T-helper 9 cell (primary cell): ENCODE measurements at places on chromosomes 4 and X.
A peak's percentile ranks its signal among the peaks of the same experiment; 100 is the strongest.

DNA sequence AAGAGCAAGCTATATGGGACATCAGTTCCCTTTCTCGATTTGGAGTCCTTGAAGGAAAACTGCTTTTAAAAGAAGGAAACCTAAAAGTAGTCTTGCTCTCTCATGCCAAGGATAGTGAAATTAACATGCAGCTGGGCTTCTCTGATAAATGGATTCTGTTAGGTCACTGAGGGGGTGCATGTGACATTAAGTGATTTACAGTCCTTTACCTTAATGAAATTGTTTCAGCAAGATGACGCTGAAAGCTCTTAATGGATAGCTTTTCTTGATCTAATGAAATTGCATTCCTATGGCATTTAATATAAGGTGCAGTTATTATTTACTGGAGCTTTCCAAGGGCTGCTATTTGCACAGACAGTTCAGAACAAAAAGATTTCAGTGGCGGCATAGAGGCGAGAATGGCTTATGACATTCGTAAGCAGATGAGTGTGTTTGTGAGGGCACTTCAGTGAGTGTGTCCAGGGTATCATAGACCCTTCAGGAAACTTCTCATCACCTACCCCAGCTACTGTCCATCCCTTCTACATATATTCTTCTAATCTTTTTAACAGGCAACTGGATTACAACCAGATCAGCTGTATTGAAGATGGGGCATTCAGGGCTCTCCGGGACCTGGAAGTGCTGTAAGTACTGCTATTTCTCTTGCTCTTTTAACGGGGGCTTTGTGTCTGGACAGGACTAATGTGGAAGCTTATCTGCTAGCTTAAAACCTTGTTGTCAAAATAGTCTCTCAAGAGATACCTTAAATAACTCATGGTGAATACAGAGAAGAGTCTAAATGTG, 219.9 kb upstream of the PACRGL start:
- no peak for DNase-seq

GRCh38 chr4:112523764-112524505, 8.0 kb upstream of the NEUROG2 start:
- DNase-seq = peak; percentile 70

DNA sequence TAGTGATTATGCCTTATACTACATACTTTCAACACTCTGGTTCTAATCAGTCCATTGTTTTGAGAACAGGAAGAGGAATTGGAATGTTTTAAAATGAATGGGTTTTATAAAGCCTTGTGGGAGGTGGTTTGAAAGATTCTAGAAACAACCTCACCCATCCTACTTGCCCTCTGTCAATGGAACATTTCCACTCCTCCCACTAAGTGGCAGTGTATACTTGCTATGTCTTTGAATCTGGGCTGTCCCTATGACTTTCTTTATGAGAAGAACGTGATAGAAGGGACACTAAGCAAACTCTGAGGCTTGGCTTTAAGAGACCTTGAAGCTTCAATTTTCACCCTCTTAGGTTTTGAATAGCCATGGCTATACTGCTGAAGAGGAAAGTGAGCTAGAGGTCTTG, 611.2 kb downstream of the PPP4R3C start:
- no peak for DNase-seq

- DNase-seq = no peak
These were observed 117.1 kb downstream of the FAM53A start for GRCh38 chr4:1566838-1567518.

DNA sequence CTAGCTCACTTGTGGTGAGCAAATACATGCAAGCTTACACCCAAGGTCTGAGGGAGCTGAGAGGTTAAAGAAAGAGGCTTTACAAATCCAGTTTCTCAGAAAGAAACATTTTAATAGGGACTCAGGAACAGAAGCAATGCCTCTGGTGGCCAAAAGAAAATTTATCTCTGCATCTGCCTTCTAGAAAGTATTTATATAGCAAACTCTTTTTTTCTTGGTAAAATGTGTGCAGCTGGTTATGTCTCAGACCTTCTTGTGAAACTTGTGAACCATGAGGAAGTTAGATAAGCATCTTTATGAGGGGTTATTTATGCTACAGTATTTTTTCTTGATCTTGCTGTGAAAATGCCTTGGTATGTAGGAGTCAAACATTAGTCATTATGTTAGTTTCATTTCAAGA, 48.5 kb upstream of the CYSLTR1 start:
- DNase-seq = no peak

DNA sequence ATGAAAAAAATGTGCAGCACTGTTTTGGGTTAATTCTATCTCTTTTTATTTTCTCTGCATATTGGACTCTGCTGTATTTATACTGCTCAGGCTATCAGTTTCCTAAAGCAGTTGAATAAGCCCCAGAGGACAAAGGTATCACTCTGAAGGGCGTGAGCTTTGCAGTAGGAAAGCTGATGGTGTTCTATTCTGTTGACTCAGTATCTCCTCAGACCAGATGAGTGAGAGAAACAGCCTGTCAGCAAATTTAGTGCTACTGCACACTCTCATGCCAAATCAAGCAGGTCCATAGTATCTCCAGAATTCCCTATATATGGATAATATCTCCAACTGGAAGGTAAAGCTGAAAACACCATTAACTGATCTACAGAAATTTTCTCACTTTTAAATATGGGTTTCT, 132.3 kb upstream of the UGT8 start:
- no peak for DNase-seq

DNA sequence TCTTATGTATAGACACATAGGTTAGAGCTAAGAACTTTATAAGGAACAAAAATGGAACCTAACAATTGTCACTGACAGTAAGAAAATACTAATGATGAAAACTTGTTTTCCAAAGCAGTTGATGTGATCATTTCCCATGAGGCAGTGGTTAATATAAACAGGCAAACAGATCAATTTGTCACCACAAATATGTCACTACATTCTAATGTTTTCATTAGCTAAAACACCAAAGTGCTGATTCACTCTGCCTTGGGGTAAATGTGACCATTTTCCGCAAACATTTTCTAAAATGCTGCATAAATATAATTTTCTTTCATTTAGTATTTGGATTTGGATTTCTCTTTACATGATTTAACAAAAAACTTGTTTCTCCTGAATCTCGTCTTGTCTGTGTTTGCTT, 408.9 kb upstream of the CTSO start:
- no peak for DNase-seq

DNA sequence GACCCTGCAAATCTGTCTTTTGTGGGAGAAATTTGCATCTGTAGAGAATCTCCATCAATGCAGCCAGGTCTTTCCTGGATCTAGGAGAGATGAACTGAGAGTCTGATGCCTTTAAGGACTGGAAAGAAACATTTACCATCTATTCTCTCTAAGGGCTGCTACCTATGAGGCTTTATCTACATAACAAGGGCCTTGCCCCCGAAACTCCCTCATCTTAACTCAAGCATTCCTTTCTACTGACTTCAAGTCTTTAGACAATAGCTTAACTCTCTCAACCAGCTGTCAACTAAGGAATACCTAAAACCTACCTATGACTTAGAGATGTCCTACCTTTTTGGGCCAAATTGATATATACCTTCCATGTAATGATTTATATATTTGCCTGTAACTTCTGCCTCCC, 32.1 kb downstream of the MAGEB17 start:
- no peak for DNase-seq

DNA sequence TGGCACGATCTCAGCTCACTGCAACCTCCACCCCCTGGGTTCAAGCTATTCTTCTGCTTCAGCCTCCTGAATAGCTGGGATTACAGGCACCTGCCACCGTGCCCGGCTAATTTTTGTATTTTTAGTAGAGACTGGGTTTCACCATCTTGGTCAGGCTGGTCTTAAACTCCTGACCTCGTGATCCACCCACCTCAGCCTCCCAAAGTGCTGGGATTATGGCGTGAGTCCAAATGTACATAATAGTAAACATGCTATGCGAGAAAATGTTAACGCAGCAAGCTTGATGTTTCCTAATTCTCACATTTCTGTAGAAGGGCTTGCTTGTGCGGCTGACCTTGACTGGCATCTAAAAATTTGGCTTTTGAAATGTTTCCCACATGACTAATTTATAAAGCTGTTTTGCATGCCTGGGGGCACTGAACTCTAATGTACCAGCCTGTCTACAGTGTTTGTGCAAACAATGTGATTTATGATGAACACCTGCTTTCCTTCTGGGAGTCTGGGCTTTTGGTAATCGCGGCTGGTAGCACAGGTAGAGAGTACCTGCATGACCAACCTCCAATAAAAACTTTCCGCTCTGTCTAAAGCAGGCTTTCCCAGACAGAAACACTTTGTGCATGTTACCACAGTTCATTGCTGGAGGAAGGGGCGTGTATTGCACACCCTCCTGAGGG, 216.8 kb downstream of the IL15 start:
- DNase-seq = no peak

- DNase-seq = no peak
These were observed 86.8 kb downstream of the ABLIM2 start for GRCh38 chr4:8071766-8072165.

DNA sequence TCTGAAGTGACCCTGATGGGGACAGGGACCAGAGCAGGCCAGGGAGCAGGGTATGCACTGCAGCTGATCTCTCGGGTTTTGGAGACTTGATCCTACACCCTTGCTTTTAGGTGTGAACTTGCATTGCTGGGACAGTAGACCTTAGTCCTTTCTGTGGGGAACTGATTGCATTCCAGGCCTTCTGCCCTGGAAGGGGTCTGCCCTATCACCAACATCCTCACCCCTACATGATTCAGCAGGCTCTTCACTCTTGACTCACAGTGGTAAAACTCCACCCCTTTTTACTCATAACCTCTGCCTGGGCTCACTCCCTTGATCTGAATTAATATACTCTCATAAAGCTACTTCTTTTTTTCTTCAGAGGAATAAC, 6.6 kb upstream of the DDX60L start:
- no peak for DNase-seq

DNA sequence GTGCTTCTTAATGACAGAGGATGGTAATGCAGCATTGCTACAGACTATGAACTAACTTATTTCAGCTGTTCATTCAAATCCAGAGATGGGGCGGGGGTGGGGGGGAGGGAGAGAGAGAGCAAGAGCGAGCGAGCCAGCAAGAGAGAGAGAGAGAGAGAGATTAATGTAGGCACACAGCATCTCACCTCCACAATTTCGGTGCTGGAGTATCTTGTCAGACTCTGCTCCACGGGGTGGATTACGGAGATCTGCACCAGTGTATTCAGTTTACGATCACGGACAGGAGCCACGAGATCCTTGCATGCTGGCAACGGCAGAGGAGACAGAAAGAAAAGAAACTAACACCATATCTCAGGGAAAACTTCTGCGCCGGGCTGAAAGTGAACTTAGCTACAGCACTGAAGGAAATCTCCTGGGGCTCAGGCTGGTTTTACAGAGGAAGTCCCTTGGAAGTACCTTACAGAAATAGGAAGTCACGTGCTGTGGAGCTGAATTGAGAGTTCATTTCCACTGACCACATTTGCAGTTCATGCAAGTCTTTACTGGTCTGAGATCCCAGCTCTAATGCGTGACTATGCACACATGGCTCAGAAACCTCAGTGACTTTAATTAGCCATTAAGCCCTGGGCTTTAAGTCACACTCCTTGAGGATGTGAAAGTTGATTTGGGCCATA, 440.9 kb downstream of the INPP4B start:
- DNase-seq = peak; percentile 29

DNA sequence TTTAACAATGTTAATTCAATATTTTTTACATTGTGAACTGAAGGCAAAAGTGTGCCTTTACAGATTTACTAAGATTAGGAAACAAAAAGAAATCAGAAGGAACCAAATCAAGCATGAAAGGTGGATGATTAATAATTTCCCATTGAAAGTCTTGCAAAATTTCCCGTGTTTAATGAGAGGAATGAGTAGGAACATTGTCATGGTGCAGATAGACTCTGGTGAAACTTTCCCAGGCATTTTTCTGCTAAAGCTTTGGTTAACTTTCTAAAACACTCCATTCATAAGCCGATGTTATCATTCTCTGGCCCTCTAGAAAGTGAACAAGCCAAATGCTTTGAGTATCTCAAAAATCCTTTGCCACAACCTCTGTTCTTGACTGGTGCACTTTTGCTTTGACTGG, 1522.8 kb upstream of the PABPC4L start:
- no peak for DNase-seq

- DNase-seq = no peak
These were observed 157.3 kb upstream of the LDB2 start for GRCh38 chr4:17055788-17056187.

- DNase-seq = no peak
These were observed 468.4 kb upstream of the PRKX start for GRCh38 chrX:4181782-4182407.

DNA sequence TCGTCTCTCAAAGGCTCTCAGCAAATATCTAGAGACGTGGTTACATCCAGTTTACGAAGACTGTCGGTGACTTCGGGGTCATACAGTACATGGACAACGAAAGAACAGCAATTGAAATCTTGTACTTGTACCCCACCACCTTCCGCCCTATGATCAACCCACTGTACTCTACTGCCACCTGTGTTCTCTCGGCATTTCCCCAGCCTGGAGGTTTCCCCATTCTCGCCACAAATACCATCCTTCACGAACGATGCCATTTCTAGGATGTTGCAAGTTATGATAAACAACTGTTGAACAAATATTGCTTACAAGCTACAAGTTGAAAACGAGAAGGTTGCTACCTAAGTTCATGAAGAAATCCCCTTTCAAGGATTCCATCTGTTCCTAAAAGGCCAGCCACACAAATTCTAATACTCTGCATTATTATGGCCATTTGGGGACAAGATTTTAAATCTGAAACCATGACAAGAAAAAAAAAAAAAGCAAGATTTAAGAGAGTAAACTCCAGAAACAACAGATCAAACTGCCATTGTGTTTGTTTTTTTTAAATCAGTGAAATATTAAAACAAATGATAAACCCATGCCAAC, 1.6 kb downstream of the APBB2 start:
- DNase-seq = no peak

DNA sequence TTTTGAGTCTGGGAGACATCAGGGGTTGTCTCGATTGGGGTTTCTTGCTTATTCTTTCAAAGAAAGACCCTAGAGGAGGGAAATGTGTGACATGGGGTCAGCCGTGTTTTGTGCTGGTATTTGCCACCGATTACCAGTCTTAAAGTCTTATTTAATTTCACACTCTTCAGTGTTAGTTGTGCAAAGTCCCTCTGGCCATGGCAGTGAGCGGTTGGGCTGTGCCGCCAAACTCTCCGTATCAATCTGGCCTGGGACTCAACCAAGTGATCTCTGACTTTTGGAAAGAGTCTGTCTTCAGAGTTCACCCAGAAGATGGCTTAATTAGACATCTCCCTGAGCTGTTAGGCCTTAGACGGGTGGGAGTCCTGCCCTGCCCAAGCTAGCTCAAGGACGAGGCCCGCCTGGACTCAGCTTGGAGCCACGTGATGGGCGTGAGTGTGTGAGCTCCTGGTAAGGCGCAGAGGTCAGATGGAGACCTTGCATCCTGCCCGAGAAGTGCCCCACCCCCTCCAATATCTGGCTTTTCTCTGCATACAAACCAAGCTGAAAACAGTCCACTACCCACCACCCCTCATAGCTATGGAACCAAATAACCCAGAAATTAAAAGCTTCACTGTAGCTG, 3.8 kb upstream of the PITX2 start:
- no peak for DNase-seq

DNA sequence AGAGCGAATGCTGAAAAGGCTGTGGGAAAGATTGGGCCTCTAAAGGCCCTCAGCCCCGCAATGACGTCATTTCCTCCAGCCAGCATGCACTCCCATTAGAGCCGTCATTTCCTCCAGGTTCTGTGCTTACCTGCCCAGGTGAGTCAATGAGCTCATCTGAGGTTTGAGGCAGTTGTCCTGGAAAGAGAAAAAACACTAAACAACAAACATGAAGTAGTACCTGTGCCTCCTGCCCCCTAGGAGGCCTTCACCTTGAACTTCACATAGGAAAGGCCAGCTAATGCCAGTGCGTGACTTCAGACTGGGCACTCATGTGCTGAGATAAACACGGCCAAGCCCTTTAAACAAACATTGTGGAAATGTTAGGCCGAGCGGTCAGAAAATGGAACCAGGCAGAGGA, 55.9 kb downstream of the FHDC1 start:
- no peak for DNase-seq
